Fibroblast of skin of back (primary cell): ENCODE measurements at places on chromosomes 12 and 14.

- DNase-seq = no peak
These were observed 529 bp downstream of the PHLDA1 start for GRCh38 chr12:76031081-76031413.

DNA sequence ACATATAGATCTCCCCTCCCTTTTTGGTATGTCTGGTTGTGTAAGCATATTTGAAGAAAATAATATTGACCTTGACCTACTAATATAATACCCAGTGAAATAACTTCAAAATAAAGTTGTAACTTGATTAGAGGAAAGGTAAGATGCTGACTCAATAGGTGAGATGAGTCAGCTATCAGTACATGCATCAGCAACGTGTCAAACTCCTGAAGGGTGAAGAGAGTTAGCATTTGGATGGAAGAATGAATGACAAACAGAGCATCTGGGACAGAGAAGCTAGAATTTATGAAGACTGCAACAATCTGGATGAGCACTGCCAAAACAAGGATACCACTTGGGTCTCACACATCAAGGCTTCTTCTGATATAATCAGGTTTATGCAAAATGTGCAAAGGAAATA is 74.9 kb downstream of the PPP2R5E start:
- no peak for DNase-seq

DNA sequence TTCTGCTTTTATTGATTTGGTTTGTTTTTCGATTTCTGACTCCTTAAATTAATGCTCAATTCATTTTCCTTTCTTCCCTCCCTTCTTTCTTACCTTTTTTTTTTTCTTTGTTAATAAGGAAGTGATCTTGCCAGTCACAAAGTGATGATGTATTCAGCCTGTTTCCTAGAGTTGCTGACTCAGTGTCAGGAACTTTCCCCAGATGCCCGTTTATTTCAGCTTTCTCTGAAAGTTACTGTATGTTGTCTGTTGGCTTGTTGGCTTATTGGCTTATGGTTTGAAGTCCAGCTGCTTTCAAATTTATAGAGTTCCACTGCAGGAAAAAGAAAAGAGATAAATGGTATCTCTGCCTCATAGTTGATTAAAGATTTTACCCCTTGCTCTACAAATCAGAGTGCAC is 12.4 kb upstream of the SLC6A15 start:
- peak; percentile 4 for DNase-seq

DNA sequence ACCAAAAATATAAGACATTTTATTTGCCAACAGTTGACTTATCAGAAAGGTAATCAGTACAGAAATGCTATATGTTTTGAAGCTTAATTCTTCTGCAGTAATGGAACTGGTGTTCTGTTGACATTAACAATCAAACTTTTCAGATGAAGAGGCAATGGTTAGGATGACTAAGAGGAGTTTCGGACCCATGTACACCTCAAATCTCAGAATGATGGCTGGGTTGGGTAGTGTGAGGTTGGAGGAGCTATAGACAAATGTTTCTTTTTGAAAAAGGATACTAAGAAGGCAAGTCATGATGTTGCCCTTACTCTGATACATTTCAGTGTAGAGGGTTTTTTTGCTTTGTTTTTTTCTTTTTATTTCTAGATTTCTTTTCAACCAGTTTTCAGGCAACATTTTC is 66.9 kb downstream of the KNTC1 start:
- DNase-seq = no peak

- DNase-seq = peak; percentile 46
These were observed 107.5 kb upstream of the DYRK2 start for GRCh38 chr12:67540920-67541624.

DNA sequence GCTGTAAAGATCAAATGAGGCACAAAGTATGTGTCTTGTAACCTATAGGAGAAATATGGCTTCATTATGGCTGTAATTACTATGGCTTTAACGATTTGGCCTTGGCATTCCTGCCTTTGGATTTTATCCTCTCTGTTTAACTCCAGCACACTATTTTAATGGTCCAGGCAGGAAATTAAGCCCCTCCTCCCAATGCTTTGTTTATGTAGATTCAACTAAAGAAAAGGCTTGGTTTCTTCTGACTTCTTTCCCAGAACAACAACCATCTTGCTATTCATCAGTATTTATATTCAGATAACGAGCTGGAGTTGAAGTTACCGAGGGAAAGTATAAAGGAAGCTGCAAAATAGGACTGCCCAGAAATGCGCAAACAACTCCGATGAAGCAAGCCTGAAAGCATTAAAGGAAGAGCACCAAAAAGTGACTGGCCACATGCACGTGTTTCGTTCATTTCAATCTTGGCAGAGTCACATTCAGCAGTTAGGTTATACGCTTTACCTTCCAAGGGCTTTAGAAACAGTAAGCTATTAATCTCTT is 104.6 kb downstream of the NELL2 start:
- DNase-seq = no peak

DNA sequence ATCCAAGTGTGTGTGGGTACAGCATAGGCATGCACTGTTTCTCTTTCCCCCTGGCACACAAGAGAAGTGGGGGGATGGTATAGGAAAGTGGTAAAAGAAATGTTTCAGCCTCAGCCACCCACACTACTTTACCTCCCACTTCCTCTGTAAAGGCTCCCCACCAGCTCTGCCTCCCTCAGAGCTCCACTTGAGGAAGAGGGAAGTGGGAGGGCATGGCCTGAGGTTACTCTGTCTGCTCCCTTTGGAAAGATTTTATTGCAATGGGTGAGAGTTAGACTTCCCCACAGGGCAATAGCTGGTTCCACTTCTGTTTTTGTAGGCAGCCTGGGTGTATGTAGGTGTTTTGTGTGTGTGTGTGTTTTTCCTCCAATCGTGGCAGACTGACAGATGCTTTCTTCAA is 145.3 kb downstream of the SSPN start:
- DNase-seq = no peak

DNA sequence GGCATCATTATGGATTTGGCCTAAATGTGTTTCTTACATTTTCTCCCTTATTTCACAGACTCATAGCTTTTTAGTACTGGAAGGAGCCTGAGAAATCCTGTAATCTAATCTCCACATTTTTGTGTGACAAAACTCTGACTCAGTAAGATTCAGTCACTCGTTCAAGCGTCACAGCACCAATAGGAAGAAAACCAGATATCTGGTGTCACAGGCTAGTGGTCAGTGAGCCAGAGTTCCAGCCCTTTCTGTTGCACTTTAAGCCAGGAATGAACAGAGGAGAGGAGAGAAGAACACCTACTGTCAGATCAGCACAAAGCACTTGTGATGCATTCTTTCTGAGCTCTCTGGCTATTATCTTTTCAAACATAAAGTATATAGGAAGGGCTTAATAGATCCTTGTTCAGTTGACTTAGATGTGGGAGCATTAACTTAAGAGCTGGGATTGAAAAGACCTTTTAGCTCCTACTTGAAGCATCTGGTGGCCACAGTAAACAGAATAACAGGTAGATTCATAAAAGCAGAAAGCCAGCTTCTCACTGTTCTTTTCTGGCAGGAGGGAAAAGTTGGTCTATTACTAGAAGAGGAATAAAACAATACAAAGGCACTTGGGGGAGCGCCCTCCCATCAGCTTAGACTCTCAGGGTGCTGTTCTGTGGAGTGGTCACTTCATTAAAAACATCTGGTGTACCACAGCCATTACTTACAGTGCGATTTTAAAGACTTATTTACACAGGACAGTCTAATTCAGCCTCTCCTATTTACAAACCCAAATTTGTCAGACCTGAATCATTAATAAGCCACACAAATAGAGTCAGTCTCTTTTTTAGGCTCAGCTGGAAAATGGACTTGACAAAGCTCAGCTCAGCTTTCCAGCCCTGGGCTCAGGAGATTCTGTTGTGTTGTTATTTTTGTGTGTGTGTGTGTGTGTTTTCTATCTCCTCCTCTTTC is 12.2 kb upstream of the NID2 start:
- DNase-seq = peak; percentile 96
